ENCODE measurements at places on chromosomes 2 and 18.

DNA sequence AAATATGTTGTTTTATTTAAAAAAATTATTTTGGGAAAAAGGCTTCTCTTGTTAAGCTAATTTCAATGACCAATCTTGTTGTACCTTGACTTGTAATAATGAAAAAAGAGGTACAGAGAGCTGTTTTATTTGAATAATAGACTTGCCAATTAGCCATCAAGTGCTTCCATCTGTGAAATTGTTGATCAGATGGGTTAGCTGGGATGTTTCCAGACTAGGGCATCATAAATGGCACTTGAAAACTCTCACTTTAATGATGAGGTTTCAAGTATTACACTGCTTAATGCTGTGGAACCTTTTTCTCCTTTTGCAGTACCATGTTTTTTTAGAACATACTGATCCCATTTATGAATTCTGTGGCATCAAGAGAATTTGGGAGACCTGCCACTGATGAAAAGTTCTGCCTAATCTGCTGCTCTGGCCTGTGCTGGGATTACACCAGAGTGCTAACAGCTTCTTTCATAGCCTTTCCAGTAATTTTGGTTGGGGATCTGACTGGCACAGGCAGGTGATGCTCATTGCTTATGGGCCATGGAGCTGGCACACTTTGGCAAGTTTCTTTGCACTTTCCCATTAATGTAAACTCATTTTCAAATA lies 24.2 kb downstream of the PSMD14 start:
- DNase-seq, result no peak

DNA sequence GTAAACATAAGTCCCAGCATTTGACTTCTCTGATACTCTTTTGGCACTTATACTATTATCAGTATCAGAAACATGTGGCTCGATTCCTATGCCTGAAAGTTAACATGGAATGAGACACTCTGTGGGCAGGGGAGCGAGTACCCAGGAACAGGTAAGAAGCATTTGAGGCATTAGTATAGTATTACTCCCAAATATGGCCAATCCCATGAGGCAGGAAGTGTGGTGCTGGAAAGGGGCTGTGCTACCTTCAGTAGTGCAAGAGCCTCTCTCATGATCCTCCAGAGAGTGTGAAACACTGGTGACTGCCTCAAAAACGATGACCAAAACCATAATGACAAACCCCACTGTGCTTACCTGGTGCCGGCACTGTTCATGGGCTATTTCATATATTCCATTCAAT lies 415.1 kb downstream of the SOX11 start:
- no peak for DNase-seq

- DNase-seq, result no peak
Measured at GRCh38 chr18:11544060-11544633, 65.2 kb upstream of the SLC35G4 start.

- DNase-seq, result no peak
Measured at GRCh38 chr2:163943403-163944346, 207.9 kb upstream of the FIGN start.

DNA sequence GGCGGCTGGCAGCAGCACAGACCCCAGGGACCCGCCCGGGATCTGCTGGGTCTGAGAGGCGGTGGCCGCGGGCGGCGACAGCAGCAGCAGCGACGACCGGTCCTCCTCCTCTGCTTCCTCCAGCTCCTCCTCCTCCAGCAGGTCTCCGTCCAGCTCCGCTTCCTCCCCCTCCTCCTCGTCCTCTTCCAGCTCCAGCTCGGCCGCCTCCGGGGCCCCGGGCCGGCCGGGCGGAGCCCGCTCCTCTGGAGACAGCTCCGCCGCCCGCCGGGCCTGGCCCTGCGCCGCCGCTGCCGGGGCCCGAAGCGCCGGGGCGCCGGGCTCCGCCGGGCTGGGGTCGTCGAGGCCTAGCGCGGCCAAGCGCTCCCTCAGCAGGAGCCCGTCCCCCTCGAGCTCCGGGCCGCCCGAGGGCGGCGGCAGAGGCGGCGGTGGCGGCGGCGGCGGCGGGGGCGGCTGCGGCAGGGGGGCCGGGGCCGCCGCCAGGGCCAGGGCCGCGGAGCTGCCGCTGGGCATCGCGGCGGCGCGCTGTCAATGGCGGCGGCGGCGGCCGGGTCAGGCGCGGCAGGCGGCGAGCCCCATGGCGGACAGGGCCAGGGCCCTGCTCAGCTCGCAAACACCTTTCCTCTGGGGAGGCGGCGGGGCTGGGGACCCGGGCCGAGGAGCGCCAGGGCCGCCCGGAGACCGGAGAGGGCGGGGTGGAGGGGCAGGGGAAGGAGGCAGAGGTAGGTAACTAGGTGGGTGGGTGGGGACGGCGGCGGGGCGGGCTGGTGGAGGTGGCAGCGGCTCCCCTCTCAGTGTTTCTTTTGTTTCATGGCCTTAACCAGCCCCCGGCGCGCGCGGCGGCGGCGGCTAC lies 445 bp downstream of the MEX3C start:
- peak; percentile 27 for DNase-seq

DNA sequence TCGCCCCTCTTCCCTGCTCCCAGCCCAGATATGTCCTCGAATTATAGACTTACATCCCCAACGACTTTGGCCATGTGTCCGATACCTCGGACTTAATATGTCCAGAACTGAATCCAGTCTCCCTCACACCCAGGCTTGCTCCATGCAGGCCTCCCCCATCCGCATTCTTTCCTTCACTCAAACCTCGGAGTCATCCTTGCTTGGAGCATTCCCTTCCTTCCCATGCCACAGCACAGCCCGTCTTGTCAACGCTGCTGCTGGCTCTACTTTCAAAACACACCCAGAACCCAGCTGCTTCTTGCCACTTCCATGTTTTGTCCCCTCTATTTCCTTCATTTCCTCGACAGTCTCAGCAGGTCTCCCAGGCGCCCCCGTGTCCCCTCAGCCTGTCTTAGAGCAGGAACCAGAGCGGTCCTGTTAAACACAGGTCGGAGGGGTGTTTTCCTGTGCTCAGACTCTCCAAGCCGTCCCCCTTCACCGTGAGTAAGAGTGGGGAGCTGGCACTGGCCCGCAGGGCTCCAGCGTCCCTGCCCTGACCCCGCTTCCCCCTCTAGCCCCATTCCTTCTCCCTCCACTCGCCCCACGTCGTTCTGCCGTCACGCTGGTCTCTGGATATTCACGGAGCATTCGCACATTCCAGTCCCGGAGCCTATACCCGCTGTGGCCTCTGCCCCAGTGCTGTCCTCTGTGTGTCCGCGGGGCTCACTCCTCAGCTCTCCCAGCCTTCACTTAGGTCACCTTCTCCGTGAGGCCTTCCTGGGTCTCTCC lies 54.4 kb downstream of the VAPA start:
- no peak for DNase-seq

DNA sequence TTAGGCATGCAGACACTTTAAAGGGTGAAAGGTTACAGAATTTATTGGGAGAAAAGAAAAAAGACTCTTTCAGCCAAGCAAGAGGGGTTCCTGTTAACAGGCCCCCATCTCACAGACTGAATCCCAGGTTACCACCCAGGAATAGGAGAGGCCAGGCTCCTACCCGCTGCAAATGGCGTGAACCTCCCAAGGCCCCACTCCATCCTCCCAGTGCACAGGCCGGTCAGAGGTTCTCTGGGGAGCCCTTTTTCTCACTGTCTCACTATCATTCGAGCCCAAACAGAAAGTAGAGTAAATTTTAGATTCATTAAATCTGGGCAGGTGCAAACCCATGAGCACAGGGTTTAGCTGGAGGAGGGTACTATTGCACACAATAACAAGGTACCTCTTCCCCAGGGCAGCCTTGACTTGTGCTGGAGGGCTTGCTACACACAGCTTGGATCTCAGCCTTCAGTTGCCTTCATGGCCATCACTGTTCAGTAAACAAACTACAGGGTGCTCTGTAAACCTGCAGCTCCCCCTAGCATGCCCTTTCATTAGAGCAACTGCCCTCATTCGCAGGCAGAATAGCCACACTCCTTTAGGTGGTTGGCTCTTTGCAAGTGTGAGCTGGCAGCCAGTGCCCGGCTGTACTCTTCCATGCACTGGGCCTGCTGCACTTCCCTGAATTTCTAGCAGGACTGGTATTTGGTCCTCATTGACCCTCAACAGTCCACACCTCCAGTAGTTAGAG lies 7.3 kb upstream of the PLEK start:
- DNase-seq, result no peak

DNA sequence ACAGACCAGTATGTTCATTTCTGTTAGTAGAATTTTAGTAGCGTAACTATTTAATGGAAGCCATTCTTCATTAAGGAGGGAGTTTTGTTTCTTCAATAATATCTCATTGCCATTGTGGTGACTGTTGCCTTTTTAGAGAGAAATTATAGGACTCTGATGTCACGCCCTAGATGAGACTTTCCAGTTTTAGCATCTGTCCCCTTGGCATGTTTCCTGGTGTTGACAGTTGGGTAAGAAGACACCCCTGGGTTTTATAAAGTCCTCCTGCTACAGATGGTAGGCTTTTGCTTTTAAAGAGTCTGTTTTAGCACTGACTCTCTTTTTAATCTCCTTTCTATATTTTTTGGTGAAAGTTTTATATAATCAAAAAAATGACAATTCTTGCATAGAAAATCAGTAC lies 41.9 kb downstream of the KCNJ3 start:
- DNase-seq, result no peak

DNA sequence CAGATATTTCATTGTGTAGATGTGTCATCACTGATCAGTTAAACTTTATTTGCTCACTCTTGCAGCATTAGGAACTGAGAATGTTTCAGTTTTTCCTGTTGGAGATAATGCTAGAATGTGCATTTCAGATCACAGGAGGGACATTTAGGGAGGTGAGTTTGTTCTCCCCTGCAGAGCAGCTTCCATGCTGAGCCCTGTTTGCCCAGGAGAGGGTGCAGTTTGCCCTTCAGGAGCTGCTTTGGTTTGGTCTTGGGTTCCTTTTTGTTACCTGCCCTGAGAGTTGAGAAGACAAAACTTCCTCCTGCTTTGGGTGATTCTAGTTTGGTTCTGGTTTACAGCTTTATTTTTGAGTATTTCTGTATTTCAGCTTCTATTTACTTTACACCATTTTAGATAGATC lies 49.9 kb downstream of the DGKD start:
- DNase-seq, result peak; percentile 75

DNA sequence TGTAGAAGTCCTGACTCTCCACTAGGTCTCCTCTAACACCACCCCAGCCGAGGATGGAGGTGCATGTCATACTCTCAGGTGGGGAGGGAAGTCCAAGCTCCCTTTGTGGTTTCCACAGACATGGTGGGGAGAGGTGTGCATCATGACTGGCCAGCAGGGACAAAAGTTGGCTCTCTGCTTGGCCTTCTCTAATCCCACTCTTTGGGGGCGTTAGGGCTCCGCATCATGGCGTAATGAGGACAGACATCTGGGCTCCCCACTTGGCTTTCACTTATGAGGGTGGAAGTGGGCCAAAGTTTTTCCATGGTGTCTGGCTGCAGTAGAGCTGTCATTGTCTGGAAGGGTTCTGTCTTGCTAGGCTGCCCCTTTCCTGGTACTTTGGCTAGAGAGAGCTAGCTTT lies 80.7 kb upstream of the DAPL1 start:
- no peak for DNase-seq

DNA sequence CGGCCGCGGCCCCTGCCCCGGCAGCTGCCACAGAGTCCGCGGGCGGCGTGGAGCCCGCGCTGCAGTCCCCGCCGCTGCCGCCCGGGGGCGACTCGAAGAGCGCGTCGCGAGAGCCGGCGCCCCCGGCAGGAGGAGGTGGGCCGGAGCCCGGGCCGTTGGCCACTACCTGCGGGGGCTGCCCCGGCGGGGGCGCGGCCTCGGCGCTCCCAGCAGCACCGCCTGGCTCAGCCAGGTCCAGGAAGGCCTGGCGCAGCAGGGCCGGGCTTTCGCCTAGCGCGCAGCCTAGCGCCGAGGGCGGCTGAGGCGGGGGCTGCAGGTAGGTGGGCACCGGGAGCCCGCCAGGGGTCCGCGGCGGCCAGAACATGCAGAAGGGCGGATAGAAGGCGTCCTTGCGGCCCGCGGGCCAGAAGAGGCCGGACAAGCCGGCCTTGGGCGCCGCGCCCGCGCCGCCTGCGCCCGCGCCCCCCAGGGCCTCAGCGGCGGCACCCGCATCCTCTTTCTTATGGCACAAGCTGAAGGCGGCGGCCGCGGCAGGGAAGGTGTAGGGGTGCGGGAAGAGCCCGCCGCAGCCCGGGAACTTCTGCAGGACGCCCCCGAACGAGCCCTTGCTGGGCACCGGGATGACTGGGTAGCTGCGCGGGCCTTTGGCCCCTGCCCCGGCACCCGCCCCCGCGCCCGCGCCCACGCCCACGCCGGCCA lies 3.9 kb downstream of the SKOR2 start:
- no peak for DNase-seq

GRCh38 chr2:29255004-29255403 lies 139.8 kb downstream of the CLIP4 start:
- no peak for DNase-seq

DNA sequence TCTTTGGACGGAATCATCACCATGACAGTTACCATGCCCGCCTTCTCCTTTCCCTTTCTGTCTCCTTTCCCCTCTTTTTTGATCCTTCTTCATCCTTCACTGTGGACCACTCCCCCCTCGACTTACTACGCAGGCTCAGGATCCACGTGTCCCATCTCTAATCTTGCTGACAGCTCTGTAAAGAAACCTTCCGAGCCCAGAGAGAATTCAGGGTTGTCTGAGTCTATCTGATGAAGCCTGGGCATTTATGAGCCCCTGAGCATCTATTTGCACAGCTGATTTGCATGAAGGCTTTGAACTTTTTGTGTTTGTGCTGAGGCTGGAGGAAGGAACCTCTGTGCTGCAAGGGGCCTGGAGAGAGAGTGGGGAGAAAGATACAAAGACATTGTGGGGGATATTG lies 50.7 kb downstream of the CIB4 start:
- DNase-seq, result no peak

- no peak for DNase-seq
Measured at GRCh38 chr2:197007716-197008628, 81.5 kb upstream of the PGAP1 start.

DNA sequence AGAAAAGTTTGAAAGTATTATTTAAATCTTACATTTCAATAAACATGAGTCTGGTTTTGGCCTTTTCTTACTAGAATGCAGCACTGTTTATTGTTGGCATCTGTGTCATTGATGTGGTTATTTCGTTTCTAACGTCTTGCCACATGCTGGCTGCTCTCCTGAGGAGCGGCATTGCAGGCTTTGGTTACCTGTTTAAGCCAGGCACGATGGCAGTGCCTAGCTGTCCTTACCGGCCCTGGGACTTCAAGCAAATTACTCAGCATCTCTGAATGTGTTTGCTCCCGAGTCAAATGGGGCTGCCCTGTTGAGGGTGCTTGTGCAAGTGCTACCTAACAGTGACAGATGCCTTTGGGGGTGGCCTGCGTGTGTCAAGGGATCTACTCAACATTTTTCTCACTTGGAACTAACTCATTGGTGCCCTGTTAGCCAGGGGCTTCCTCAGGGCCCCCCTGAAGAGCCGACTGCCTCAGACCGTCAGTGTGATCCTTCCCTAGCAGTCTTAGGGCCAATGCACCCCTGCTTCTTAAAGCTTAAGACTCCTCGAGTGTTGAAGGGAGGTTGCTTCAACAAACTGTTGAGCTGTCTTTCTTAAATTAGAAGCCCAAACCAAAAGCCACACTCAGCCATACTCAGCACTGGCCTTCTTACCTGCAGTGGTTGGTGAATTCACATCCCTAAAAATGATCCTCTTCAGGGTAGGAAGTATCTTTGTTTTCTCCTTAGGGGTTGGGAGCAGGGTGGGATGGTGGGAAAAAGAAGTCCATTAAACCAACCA lies 151.5 kb downstream of the NCK2 start:
- DNase-seq, result peak; percentile 34
